ENCODE measurements at places on chromosomes 16 and 17.

- DNase-seq, result no peak
Observed at GRCh38 chr17:49585422-49586027, 9.9 kb downstream of the NXPH3 start.

- no peak for DNase-seq
Observed at GRCh38 chr17:27384726-27385125, 71.5 kb upstream of the KSR1 start.

DNA sequence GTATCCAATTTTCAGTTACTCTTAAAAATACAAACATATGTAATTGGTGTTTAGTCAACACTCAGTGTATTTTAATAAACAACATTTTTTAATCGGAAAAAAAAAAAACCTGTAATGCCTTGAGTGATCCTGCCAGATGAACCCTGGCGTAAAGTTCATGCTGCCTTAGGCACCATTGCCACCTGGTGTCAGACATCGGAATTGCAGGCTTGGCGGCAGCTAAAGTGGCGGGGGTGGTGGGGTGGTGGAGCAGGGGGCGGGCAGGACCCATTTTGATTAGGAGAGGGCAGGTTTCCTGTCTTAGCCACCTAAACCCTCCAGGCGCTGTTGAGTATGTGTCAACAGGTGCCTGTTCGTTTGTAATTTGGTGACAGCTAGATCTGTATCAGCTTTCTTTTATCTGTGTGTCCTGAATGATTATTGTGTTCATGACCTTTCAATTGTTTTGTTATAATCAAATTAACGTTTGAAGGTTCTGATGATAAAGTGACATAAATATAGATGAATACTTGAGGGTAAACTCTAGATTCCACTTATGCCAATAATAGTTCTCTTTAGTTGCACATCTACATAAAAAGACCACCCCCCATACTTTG is 588.7 kb downstream of the CDH13 start:
- DNase-seq, result no peak

GRCh38 chr17:58270476-58271215 is 10.1 kb downstream of the MPO start:
- no peak for DNase-seq

- peak; percentile 65 for DNase-seq
Observed at GRCh38 chr16:87853411-87854052, 15.8 kb downstream of the SLC7A5 start.

DNA sequence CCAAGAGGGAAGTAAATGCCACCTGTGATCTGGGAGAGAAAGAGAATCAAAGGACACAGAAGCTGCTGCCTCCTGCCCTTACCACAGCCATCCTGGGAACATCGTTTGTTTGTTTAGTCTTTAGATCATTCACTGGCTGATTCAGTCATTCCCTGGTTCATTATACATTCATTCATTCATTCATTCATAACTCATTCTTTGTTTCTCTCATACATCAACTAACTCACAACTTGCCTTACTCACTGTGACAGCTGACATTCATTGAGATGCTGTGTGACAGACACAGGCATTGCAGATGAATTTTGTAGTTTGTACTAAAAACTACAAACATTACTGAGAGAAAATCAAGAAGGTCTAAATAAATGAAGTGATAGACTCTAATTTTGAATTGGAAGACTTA is 291.0 kb upstream of the TNRC6C start:
- DNase-seq, result no peak

- no peak for DNase-seq
Observed at GRCh38 chr16:46976550-46976949, 3.1 kb upstream of the DNAJA2 start.

DNA sequence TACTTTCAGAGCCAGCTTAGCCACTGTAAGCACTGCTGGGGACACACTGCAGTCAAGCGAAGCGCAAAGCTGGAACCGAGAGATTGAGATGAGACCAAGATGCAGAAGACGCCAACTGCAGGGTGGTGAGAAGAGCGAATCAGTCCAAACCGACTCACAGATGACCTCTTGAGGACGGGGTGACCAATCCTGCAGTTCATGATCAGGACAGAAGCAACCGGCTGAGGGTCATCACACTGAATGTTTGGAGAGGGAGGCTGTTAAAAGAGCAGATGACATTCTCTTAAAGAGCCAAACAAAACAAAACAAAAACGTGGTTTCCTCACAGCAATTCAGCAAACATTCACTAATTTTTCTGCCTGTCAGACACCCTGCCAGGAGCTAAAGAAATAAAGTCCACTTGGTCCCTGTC is 8.5 kb downstream of the HASPIN start:
- DNase-seq, result no peak

DNA sequence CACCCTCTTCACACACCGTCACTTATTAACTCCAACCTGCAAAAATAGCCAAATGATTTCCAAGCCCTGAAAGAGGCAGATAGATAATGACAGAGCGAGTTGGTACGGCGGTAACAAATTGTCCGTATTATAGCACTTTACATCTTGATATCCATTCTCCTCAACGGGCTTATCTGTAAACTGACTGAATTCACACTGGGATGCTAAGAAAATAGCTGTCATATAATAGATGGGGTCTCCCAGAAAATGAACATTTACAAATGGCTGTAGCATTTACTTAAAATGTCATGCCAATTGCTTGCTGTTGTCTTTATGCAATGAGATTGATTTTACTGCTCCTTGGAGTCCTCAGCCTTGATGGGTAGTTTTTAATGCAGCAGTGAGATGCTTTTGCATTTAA is 225.8 kb upstream of the SDK2 start:
- DNase-seq, result no peak

DNA sequence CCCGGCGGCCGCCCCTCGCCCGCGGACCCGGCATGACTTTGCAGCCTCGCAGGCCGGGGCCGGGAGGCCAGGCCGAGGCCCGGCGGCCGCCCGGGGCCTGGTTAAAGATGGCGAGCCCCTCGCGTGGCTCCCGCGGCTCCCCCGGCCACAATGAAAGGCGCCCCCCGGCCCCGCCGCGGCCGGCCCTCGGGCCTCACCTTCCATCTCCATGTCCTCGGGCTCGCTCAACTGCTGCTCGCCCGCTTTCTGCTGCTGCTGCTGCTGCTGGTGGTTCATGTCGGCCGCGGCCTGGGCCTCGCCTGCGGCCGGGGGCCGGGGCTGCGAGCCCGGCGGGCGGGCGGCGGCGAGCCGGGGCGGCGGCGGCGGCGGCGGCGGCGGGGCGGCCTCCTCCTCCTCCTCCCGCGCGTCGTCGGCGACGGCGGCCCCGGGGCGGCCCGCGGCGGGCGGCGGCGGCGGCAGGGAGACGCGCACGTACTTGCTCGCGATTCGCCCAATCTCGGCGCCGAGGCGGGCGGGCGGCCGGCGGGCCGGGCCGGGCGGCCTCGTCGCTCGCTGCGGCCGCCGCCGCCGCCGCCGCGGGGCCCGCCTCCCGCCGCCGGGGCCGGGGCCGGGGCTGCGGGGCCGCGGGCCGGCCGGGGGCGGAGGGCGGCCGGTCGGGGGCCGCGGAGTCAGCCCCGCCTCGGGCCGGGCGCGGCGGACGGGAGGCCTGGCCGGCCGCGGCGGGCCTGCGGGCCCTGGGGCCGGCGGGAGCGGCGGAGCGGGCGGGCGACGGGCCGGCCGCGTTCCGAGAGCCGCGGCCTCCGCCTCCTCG is 491 bp downstream of the USP7 start:
- DNase-seq, result no peak

GRCh38 chr17:28912938-28913333 is 10.1 kb upstream of the DHRS13 start:
- DNase-seq, result no peak

GRCh38 chr17:20179041-20179440 is 169.9 kb downstream of the SPECC1 start:
- DNase-seq, result no peak

DNA sequence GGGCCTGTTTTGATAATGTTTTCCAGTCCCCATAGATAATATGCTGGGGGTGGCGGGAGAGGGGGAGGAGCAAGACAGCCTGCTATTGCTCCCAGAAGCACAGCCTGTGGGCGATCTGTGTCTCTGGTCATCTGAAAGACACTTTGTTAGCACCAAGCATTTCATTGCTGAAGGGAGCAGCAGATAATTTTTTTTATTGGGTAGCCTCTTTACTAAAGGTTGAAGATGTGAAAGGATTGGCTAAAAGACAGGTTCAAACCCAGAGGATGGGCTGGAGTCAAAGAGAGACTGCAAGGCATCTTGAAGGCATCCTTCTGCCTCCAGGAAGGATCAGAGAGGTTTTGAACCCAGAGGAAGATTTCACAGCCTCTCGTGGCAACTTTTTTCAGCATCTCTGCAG is 60.6 kb downstream of the C17orf67 start:
- DNase-seq, result no peak

DNA sequence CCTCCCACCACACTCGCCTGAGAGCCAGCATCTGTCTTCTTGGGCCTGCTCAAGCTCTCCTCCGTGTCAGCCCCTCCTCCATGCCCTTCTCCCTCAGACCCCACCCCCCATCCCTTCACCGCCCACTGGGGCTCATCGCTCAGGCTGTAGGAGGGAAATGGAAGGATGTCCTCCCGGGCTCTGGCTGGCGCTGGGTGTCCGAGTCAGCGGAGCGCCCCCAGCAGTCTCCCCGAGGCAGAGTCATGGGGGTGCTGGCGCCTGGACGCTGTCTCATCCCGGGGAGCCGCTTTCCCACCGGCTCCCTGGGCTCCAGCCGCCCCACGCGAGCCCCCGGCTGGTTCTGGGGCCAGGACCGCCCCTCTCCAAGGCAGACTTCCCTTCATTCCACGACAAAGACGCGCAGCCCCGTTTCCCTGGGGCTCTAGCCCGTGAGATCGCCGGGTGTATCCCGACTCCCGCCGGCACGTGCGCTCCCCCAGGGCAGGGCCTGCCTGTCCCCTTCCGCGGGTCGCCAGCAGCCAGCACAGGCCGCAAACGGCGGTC is 428 bp upstream of the ANTKMT start:
- DNase-seq, result no peak

GRCh38 chr16:88076211-88076931 is 125.1 kb downstream of the BANP start:
- DNase-seq, result no peak

DNA sequence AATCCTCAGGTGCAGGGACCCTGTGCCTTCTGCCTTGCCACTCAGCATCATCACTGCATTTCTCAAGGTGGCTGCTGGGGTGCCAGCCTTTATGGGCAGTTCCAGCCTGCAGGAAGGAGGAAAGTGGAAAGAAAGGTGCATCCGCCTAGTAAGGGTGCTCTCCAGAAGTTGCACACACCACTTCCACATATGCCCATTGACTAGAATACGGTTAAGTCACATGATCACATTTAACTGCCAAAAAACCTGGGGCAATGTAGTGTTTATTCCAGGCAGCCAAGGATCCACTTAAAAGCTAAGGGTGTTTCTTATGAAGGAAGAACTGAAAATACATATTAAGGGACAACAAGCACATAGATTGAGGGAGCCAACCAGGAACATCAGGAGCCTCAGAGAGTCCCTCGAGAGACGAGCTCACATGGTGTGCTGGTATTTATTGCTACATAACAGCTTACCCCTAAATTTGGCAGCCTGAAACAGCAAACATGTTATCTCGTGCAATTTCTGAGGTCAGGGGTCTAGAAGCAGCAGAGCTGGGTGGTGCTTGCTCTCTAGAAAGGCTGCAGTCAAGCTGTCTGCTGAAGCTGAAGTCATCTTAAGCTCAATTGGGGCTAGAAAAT is 52.0 kb upstream of the MMP2 start:
- no peak for DNase-seq

DNA sequence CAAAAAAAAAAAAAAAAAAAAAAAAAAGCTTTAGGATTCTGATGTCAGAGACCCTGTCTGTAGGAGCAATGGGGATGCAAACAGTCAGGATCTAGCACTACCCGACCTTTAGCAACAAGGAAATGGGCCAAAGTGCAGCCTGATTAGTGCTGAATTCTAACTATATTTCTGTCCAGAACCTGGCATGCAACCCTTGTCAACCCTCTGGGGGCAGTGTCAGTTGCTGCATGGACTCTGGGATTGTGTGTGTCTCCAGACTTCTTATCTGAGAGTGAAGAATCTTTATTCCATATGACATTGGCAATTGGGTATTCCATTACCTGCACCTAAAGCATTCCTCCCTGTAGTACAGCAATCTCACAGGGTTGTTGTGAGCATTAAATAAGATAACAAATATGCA is 120.3 kb upstream of the CRHR1 start:
- no peak for DNase-seq

GRCh38 chr16:47565454-47565853 is 104.3 kb downstream of the PHKB start:
- DNase-seq, result no peak

GRCh38 chr17:57938061-57938502 is 17.1 kb downstream of the CUEDC1 start:
- no peak for DNase-seq

DNA sequence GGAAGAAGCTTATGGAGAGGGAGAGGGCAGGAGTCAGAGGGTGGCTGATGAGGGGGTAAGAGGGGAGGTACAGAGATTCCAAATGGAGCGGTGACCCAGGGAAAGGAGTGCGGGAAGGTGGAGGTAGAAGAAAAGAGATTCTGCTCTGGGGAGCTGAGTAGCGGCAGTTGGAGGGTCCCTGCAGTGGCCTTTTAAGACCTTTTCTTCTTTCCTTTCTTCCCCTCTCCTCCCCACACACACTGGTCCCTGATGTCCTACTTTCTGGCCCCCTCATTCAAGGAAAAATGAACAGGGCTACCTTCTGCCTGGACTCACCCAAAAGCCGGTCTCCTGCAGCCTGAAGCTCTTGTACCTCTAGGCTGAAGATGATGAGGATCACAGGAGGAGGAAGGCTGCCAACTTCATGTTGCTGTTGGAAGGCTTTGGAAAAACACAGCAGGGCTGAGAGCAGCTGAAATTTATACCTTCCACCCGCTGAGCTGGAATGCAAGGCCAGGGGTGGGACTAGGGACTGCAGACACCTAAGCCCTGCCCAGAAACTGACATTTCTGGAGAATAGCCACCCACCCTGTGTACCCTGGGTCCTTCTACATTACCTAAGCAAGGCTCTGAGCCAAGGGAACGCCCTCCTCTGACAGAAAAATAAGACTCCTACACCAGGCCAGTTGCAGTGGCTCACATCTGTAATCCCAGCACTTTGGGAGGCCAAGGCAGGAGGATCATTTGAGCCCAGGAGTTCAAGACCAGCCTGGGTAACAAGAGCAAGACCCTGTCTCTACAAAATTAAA is 9.4 kb upstream of the HEATR6 start:
- no peak for DNase-seq

GRCh38 chr17:79991140-79991923 is 44.3 kb downstream of the TBC1D16 start:
- DNase-seq, result peak; percentile 58

GRCh38 chr16:73047536-73048291 is at the start of gene ZFHX3:
ZFHX3 (minus strand) TSS chr16:73048128; CDS start chr16:72960145, 87,983 bp downstream.
- peak; percentile 51 for DNase-seq

GRCh38 chr17:43393944-43394482 is 4.8 kb upstream of the ARL4D start:
- peak; percentile 75 for DNase-seq

DNA sequence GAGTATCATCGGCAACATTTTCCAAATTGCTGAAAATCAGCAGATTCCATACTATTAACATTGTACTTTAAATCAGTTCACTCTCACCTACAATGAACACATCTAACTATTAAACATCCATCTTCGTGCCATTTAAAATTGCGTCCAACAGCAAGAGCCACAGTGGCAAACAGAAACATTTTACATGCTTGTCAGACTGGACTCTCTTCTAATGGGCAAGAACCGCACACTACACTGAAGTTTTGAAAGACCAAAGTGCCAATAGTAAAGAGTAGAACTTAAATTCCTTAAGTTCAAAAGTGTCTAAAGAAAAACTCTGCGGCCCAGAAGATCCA is 652 bp downstream of the RPS15A start:
- DNase-seq, result no peak

- no peak for DNase-seq
Observed at GRCh38 chr17:6110592-6110991, 40.4 kb downstream of the WSCD1 start.

All from amniotic stem cell (primary cell).